Amygdala (tissue), 56 donors: ENCODE measurements at places on chromosomes 6 and 20.
A peak's percentile ranks its signal among the peaks of the same experiment; 100 is the strongest.

- DNase-seq, result no peak
Measured at GRCh38 chr6:69581581-69581980, 215.2 kb downstream of the LMBRD1 start.

DNA sequence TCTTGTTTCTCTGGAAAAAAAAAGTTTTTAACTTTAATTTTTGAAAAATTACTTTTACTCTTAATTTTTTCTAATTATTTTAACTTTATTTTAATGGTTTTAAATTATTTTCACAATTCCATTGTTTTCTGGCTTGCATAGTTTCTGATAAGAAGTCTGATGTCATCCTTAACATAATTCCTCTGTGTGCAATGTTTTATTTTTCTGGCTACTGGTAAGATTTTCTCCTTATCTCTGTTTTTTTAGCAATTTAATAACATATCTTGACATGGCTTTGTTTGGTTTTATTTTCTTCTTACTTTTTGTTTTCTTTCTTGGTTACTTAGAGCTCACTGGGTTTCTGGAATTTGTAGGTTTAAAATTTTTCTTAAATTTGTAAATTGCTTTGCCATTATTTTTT lies 114.8 kb downstream of the TBXT start:
- DNase-seq, result no peak

DNA sequence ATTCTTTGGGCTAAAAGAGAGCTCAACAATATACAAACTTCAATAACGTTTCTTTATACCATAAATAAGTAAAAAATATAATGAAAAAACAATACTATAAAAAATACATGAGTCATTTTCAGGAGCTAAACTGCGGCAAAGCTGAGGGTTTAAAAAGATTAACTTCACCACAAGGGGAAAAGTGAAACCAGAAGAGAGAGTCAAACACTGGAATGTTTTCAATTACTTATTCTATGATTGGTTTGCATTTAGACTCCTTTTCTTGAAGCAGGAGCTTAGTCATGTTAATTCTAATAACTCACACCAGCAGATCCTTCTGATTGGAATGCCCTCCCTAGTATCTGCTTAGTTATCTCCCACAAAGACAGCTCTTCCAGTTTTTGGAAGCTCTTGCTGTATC lies 627.3 kb downstream of the UTRN start:
- no peak for DNase-seq

DNA sequence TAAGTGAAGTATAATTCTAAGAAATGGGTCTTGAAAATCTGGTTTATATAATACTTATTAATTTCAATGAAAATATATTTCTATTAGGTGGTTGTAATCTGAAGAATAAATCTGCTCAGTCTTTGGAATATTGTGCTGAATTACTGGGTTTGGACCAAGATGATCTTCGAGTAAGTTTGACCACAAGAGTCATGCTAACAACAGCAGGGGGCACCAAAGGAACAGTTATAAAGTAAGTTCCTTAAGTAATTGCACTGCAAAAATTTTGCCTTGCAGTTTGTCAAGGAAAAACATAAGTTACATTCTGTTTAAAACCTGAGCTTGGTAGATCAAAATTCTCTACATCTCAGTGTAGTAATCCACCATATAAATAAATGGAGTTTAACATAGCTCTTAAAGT lies 106.0 kb downstream of the MYO6 start:
- DNase-seq, result peak; percentile 9

DNA sequence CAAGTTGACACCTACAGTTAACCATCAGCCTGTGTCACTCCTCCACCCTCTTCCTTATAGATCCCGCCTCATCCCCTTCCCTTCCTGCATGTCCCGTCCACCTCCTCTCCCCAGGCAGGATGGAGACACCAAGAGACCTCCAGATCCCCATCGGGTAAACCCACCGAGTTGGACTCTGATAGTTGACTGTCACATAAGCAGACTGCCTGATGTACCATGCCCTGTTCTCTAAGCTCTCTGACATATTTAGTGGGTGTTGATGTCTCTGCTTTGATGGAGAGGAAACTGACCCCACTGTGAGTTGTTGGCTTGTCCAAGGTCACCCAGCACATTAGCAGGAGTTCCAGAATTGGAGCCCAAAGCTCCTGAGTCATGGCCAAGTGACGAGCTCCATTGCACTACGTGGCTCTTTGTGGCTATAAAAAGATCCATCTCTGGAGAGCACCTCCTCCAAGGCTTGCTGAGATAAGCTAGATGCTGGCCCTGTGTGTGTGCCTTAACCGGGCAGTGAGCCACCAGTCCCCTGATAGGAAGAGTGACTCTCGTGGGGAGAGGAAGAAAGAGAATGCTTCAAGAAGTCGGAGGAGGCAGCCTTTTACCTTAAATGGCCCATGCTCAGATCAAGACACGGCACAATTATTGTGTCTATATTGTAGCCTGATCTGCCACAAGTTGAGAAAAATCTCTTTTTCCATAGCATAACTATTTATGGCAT lies 236.0 kb upstream of the ECI2 start:
- DNase-seq, result no peak

DNA sequence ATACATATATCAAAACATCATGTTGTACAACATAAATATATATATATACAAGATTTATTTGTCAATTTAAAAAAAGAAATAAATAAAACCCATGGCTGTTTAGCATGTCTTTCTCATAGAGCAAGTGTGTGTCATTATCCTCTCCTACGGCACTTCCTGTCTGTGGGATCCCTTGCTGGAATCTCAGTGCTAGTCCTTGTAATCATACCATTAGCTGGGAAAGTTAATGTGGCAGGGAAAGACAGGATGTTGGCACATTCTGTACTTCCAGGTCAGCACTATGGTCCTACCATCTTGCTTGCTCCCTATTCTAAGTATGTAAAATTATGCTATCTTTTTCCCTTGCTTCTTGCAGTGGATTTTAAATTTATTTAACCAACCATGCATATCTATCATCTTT lies 9.5 kb upstream of the SLC17A3 start:
- DNase-seq, result no peak

DNA sequence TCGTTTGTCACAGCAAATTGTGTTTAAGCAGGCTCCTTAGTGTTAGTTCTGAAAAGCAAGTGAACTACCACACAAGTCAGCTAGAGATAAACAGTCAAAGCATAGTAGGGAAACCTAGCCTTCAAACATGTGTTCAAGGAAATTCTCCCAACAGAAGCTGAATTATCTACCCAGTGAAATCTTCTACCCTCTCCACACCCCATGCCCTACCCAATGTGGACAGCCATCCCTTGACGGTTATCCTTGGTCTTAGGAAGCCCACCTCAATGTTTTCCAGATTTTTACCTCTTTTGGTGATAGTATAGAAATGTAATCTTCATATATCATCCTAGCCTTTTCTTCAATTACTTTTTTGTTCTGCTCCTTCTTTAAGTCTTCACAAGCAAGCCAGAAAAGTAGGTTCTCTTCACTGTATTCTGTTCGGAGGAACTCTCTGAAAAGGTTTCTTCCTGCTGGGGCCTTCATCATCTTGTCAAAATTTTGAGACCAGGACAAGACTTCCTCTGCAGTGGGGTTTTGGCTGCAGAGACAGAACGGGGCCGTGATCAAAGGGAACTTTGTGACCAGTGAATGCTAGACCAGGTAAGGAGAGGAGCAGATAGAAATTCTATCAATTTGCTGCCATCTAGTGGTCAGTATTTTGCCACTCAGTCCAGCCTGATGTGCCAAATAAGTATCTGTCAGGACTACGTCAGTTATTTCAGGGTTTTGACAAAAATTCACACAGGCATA lies 21.6 kb upstream of the MTRF1L start:
- DNase-seq, result peak; percentile 15

- DNase-seq, result no peak
Measured at GRCh38 chr6:72654071-72654621, 32.3 kb downstream of the KCNQ5 start.

GRCh38 chr6:30962716-30963115 lies 20.8 kb upstream of the MUC21 start:
- DNase-seq, result no peak

GRCh38 chr6:72401865-72402264 lies 220.0 kb upstream of the KCNQ5 start:
- DNase-seq, result no peak

- DNase-seq, result no peak
Measured at GRCh38 chr6:32177183-32177787, 920 bp upstream of the RNF5 start.

GRCh38 chr6:4128748-4129147 lies 6.6 kb downstream of the ECI2 start:
- no peak for DNase-seq

DNA sequence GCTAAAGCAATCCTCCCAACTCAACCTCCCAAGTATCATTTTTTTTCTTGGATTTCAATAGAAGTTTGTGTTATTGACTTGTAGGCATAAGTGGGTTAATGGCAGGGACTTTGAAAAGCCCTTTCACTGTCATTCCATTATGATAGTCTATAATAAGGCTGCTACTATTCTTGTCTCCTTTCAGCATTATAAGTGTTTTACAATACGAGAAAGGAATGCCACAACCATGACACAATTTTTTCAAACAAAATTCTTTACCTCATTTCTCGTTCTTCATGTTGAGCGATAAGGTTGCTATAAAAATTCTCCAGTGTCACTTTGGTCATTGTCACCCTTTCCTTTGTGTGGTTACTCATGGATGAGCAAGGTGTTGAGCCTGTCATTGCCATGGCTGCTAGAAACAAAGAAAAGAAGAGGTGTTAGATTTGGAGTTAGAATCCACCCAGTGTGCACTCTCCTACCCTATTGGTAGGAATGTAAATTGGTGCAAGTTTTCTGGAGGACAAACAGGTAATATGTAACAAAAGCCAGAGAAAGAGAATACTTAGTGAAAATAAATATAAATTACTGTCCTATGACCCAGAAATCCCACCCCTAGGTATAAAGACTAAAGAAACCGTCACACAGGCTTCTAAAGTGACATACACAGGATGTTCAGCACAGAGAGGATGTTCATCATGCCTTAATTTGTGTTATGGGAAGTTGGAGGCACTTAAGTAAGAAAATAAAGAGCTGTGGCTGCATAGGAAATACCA lies 7.3 kb downstream of the STK38 start:
- DNase-seq, result no peak

- DNase-seq, result no peak
Measured at GRCh38 chr6:106749609-106750008, 120.2 kb downstream of the QRSL1 start.

DNA sequence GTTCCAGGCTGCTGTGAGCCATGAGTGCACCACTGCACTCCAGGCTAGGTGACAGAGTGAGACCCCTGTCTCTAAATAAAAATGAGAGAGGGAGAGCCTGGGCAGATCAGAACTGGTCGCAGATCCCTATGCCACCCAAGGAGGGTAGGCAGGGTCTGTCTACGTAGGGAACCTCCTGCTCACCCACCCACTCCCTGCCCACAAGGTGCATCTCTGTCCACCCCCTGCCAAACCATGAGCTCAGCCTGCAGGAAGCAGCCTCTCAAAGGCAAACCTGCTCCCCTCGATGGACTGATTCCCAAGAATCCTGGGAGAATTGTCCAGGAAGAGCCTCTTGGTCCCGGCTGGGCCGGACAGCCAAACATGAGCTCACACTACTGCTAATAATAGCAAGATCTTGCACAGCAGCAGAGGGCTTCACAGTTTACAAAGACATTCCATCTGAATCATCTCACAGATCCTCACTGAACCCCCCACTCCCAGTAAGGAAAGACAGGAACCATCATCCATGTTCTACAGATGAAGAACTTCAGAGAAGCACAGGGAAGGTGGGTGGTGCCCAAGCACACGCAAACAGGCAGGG lies 27.8 kb upstream of the TLDC2 start:
- DNase-seq, result no peak

DNA sequence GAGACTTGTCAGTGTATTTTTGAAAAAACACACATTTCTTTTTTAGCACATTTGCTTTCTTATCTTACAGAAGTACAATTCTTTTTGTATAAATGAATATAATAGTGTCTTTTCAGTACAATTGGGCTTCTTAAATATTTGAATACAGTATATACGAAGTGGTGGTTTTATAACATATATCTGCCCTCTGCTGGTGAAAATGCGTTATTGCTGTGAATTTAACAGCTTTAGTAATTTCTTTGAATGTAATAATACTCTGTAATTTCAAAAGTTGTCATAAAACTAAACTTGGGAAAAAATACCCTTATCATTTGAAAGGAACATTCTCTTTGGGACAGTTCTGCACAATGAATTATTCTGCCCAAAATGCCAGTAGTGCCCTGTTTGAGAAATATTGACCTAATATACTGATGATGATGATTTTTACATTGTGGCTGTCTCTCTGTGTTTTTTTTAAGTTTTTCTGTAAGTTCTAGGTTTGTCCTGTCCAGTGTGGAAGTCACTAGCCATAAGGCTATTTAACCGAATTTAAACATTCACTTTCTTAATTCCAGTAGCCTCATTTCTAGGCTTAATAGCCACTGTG lies 19.0 kb downstream of the SMAP1 start:
- no peak for DNase-seq

DNA sequence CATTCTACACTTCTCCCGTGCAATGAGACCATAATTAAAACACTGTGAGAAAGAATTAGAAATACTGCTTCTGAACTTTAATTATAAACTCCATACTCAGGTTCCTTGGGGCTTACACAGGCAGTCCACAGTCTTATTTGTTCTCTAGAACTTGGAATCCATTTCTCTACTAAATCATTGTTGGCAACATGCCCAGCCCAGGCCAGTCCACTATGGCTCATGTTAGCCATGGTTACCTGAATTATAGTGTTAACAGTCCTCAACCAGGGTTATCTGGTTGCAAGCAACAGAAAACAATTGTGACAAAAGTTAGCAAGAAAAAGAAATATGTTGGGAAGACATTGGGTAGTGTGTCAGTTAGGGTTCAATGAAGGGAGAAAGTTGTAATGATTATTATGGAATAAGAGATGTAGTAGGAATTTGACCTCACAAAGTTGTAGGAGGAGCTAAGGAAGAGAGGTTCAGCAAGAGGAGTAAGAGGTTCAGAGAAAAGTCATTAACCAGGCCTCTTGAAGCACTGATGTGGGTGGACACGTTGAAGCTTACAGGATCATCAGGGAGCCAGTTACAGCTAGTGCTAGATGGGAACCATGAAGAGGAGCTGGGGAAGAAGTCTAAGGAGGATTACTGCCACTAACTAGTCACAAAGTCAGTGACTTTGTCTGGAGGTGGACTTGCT lies 352.5 kb upstream of the PRND start:
- DNase-seq, result no peak

- DNase-seq, result no peak
Measured at GRCh38 chr20:45254383-45255262, at the start of gene SLPI. TSS of gene SLPI (minus strand) at chr20:45254564. CDS start at chr20:45254543, 21 bp downstream.

- no peak for DNase-seq
Measured at GRCh38 chr6:170134471-170135440, 156.1 kb downstream of the DLL1 start.
